ENCODE measurements at places on chromosomes 6 and 20.

DNA sequence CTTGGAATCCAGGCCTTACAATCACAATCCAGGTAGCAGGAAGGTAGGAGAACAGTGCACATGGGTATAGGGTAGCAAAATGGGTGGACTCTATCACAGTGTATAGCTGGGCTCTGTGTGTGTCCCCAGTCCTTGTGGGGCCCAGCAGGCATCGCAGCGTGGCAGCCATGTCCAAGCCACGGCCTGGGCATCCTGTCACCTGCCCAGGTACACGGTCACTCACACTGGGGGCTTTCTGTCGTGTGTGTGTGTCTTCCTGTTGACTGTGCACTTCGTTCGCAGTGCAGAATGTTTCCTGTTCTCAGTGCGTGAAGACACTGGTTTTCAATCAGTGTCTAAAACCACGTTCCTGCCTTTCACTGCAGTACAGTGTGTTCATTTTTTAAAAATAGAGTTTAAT is 523.2 kb upstream of the JARID2 start:
- no peak for DNase-seq

- no peak for DNase-seq
Observed at GRCh38 chr20:24773168-24773567, 175.9 kb upstream of the CST7 start.

GRCh38 chr6:90199900-90200299 is 96.7 kb downstream of the BACH2 start:
- no peak for DNase-seq

DNA sequence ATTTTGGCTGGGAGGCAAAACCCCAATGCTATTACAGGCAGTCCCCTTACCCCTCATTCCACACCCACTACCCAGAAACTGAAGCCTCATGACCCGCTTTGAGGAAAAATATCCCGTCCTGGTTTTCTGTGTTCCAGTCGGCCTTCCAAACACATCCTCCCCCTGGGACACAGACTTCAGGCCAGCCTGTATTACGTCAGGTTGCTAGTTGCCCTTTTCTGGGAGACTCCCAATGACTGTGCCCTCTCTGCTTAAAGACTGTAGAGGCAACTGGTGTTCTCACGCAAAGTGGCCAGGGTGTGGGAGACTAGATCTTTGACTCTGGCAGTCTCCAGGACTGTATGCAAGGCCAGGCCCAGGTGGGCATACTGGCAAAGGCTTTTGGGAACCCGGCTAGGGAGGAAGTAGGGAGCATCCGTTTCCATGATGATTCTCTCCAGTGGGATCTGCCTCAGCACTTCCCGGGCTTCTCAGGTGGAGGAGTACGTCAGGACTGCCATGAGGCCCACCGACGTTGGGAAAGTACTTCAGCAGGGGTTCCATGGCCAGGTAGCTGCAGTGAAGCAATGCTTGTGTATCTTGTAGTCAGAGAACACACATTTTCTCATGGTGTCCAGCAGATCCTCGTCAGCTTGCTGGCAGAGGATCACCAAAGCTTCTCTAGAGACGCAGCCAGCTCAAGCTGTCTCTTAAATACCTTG is 34.9 kb downstream of the DYNLT1 start:
- no peak for DNase-seq

DNA sequence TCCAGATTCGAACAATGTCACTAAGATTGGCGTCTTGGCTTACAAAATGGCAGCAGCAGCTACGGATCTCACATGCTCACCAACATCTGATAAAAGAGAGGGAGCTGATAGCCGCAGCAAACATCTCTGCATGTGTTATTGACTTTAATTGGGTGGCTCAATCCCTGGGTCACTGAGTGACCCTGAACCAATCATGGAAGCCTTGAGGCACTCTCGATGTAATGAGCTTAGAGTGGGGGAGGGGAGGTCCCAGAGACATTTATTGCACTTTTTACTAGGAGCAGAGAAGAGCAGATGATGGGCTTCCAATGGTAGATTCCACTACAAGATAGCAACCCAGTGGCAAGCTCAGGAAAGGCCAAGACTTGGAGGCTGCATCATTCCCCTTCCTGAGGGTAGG is 238.7 kb downstream of the BMP7 start:
- DNase-seq, result no peak

DNA sequence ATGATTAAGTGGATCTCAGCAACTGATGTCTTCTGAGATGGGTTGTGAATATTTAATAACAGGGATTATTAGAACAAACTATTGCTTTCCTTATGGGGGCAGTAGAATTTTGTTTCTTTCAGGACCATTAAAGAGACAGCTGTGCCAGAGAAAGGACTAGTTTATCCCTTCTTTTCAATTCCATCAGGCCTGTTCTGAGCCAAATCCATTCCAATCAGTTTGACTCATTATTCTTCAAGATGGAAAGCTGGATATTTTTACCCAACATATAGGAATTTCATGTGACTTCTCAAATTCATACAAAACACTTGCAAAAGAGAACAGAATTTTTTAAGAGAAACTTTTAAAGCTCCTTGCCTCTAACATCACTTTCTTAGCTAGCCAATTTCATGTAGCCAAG is 722.0 kb upstream of the FLRT3 start:
- no peak for DNase-seq

DNA sequence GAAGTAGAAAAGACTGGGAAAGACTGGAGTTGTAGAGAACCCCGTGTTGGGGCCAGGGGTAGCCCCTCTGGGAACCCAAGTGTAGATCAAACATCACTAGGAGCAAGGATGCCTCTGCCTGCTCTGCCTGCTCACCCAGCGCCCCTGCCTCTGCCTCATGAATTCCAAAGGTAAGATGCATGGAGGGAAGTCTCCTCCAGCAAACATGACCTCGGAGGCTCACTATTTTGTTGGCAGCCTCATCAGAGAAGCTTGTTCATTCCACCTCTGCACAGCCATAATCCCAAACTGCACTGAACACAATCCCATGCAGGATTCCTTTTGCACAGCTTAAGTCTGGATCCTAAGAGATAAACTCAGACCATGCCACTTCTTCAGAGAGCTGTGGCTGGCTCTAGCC is 4.9 kb downstream of the FRS3 start:
- DNase-seq, result no peak

GRCh38 chr6:138005846-138006245 is 101.4 kb downstream of the PERP start:
- DNase-seq, result no peak

DNA sequence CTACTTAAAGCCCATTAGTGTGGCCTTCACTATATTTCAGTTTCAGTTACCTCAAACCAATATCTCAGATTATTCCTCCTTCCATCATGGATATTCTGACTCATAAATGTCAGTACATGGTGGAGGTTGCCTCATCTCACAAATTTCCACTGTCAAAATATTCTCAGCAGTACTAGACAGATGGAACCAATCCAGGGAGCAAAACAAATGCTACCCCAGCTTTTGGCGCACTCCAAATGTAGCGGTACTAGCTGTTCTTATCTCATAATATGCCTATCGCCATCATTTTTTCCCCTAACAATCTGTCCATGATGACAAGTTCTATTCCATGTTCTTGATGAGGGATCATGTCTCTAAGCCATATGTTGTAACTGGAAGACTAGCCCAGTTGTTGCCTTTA is 1026.1 kb downstream of the KIF16B start:
- DNase-seq, result no peak

All from urothelium cell line (cell line).